ENCODE measurements at places on chromosomes 2 and 18.

DNA sequence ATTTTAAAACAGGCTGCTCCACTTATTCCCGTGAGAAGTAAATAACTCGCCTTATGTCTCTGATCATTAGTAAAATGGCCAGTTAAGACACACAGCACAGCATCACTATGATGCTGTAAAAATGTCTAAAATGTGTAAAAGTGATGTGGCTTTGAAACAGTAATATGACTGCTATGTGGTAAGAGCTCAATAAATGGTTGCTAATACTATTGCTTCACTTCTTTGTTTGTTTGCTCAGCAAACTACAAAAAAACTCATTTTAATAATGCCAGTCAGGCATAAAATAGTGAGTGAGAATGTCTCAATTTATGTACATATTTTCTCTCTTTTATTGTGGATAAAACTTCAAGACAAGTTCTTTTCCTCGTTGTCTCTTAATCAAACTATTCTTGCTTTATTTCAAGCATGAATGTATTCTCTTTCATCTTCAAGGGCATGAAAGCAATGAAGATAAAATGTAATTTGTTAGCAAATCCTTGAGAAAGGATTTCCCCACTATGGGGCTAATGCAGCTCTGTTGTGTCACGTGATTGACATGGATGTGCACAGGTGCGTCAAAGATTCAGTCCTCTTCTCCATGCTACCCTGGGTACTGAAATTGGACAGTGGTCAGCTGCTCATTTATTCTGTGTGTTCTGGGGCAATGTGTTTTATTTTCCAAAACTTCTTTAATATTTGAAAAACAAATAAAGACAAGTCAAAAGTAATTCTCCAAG lies 387.2 kb downstream of the TRIB2 start:
- no peak for DNase-seq

- DNase-seq: no peak
Measured at GRCh38 chr2:118669654-118670053, 177.8 kb downstream of the EN1 start.

GRCh38 chr2:24708537-24709152 lies 84.5 kb downstream of the PTRHD1 start:
- no peak for DNase-seq

DNA sequence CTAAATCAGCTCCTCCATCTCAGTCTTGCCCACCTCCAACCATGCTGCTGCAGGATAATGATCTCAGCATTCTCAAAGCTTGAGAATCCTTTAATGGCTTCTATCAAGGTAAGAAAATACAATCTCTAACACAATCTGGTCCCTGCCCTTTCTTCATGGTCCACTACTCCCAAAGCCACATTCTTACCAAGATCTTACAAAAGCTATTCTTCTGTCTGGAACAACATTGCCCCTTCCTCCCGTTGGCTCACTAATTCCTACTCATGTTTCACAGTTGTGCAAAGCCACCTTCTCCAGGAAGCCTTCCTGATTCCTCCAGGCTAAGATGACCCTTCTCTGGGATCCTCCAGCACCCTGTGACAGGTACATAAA lies 5.9 kb upstream of the SFXN5 start:
- DNase-seq: no peak

GRCh38 chr2:153388246-153388645 lies 90.3 kb downstream of the RPRM start:
- DNase-seq: no peak

DNA sequence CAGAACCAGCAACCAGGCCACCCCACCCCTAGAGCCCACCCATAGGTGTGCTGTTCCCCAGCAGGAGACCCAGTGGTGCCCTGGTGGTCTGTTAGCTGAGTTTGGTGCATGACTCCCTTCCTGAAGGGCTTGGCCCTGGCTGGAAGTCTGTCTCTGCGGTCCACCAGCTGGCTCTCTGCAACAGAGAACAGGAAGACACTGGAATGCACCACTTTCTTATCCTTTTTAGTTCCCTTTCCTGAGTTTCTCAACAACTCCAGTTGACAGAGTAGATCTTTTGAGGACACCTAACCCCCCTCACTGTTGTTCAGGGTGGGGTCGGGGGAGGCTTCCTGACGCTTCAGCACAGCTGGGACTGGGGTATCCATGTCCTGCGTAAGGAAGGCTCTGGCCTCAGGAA lies 11.9 kb upstream of the RPL37A start:
- no peak for DNase-seq

- no peak for DNase-seq
Measured at GRCh38 chr2:120715941-120716340, 19.7 kb upstream of the GLI2 start.

DNA sequence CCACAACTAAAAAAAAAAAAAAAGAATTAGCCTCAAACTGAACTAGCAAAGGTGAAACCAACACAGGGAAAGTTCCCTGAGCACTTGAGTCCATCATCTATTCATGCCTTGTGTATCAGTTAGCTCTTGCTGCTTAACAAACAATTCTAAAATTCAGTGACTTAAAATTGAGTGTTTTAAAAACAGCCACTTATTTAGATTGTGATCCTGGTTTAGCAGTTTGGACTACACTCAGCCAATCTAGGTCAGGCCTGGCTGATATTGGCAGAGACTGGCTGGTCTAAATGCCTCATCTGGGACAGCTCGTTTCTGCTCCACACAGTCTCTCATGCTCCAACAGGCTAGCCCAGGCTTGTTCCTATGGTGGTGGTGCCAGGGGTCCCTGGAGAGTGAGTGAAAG lies 247.9 kb downstream of the ATAD2B start:
- DNase-seq: no peak

DNA sequence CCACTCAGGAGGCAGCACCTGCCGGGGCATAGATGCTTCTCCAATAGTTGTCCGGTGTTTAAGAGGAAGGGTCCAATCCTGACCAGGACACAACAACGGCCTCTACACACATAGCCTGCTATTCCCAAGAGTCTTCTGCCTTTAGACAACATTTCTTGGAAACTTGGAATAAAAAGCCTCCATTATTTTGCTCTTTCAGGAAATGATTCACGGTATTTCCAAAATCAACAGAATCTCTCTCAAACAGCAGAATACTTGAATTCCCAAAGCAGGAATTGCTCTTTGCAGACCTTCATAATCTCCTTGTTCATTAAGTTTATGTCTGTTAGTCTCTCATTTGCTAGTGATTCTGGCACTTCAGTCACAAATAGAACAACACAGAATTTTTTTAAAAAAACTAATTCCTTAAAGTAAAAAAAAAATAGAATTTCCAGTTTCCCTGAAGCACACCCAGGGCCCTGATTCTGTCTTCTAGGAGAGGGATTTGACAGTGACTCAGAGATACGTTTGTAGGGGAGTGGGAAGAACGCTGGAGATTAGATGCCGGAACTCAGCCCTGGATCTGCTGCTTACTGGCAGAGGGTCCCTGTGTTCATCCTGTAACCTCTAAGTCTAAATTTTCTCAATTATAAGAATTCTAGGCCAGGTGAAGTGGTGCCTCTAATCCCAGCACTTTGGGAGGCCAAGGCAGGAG lies 74.7 kb downstream of the NAB1 start:
- no peak for DNase-seq

- no peak for DNase-seq
Measured at GRCh38 chr2:120564213-120565094, 171.2 kb upstream of the GLI2 start.

DNA sequence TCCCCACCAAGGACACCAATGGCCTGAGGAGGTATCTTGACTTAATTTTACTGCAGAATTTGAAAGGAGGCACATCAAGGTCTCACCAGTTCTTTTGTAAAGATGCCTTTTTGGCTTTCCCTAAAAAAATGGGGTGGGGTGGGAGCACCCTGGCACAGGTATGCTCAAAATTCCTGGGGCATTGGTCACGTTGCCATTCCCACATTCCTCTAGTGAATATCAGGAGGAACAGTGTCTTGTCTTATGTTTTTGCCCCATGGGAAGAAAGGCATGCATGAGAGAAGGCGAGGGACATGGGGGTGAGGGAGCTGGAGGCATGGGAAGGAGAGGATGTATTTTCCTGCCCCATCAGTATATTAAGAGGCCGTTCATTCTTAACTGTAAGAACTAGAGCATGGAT lies 275.3 kb downstream of the CMPK2 start:
- no peak for DNase-seq

GRCh38 chr2:48938231-48938630 lies 182.7 kb upstream of the LHCGR start:
- peak; percentile 10 for DNase-seq

- DNase-seq: no peak
Measured at GRCh38 chr2:18455236-18455862, 105.1 kb downstream of the RDH14 start.

GRCh38 chr2:143934626-143935481 lies 585.1 kb downstream of the ZEB2 start:
- DNase-seq: no peak

- DNase-seq: no peak
Measured at GRCh38 chr2:74008761-74009395, 24.2 kb downstream of the TET3 start.

DNA sequence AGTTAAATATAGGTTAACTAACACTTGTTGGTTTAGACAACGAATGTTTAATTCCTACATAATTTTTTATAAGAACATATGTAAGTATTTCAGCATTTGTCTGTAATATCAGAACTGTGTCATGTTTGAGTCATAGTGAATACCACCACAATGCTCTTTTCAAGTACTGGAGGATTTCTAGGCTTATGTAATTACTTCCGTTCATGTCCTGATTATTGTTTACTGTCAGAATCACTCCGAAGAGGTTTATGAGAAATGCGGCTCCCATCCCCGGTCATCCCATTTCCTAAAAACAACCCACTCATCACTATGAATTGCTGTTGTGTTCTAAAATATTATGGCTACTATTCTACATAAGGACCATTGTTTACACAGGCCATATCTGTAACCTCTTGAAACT lies 45.1 kb downstream of the CDH19 start:
- DNase-seq: no peak

DNA sequence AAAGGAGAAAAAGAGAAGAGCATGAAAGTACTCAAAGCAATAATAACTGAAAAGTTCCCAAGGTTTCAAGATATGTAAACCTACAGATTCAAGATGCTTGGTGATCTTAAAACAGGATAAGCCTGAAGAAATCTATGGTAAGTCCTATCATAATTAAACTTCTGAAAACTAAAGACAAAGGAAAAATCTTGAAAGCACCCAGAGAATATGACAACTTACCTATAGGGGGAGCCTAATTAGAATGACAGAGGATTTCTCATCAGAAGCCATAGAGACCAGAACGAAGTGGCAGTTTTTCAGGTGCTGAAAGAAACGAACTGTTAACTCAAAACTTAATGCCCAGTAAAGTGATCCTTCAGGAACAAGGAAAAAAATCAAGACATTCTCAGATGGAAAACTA lies 59.7 kb downstream of the XDH start:
- no peak for DNase-seq

DNA sequence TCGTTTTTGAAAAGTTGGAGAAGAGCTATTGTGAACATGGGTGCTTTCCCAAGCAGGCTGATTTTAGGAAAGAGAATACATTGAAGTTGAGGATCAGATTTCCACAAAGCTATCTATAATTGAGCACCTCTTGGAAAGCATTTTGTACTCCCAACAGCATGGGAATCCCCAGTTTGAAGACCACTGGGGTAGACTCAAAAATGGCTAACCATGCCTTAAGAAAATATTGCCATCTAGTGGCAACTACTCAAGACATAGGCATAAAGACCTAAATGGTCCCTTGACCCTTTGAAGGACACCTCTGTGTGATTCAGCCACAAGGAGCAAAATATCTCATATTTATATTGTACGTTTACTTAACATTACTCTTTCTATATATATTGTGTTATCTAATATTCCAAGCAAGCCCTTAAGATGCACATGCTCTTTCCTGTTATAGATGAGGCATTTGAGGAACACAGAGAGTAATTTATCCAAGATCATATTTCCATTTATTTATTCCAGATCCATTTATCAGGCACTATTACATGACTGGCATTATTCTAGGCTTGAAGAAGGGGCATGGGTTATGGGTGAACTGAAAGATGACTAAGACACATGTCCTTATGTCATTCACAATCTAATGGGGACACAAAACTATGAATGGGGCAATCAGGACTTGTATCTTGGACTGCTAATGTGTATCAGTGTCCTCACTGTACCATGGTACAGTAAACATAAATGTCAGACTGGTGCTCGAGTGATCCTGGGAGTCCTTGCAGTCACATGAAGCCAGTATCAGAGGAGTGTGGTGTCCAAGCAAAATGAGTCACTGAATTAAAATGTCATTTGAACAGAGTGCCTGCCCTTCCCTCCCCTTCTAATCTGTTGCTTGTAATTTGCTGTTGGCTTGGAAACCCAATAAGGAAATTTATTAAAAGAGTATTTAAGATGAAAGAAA lies 121.0 kb upstream of the XPO1 start:
- DNase-seq: no peak

DNA sequence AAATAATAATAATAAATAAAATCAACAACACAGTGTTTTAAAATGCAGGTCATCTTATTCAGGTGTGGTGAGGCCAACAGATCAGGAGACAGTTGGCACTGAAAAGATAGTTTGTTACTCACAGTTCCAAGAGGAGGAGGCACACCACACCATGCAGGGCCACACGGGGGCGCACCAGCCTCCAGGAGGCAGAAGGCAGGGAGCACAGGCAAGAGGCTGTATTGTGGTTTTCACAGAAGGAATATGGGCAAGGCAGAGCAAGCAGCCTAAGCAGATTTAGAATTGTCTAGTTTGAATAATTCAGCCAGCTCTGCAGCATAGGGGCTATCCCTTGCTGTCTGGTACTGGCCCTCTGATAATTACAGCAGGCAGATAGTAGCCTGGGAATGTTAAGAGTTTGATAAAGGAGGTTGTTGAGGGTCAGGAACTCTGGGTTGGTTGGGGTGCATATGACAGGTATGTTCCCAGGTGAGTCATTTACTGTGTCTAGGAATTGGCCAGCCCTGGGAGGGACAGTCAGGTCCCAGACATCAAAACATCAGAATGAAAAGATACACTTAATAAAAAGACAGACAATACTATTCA lies 31.3 kb downstream of the KIAA2012 start:
- no peak for DNase-seq

GRCh38 chr2:239296020-239296932 lies 104.5 kb downstream of the HDAC4 start:
- no peak for DNase-seq

Data from NCI-H2029 treated with DMSO at 0.1 percent for 48 hours (cell line).